ENCODE measurements at places on chromosomes 6 and 20. TPM values are rescaled to one million over a fixed set of nuclear protein-coding genes. Genes with fewer than 3 reads are reported as not detected.

DNA sequence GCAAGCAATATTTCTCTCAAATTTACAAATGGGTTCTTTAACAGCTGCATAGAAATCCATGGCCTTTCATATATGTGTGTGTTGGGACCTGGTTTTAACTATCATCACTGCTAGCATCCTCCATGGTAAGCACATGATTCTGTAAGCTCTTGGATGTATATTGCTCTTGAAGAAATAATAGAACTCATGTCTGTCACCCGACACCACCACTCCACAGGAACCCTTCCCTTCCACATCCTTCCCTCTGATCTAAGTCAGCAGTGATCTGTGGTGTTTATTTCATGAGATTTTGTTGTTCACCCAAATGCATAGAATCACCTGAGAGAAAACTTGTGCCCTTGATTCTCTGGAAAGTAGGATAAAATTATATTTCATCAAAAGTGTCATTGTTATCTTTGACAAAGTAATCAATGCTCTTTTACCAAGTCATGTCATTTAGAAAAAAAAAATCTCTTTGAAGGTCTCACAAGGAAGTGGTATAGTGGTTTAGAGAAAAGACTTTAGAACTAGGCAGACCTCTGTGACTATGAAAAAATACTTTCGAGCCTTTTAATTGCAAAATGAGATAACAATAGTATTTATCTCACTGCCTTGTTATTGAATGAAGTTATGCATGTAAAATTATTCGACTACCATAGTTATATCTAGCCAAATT is 649.8 kb upstream of the SLC35B3 start:
- DNase-seq: no peak
- H3K4me1 ChIP-seq: peaks cover 9% of the 10 kb centered on the region
- no peak overlapping the region for H3K4me3 ChIP-seq
- no peaks in the 10 kb centered on the region for H3K27me3 ChIP-seq
- peak overlapping the region; percentile 27 for H3K27ac ChIP-seq
- H3K36me3 ChIP-seq: no peaks in the 10 kb centered on the region

GRCh38 chr6:38025451-38025850 is 205.9 kb downstream of the ZFAND3 start:
- H3K4me1 ChIP-seq: peaks cover 18% of the 10 kb centered on the region
- no peak overlapping the region for H3K27ac ChIP-seq
- peaks cover 10% of the 10 kb centered on the region for H3K36me3 ChIP-seq
- DNase-seq: no peak

DNA sequence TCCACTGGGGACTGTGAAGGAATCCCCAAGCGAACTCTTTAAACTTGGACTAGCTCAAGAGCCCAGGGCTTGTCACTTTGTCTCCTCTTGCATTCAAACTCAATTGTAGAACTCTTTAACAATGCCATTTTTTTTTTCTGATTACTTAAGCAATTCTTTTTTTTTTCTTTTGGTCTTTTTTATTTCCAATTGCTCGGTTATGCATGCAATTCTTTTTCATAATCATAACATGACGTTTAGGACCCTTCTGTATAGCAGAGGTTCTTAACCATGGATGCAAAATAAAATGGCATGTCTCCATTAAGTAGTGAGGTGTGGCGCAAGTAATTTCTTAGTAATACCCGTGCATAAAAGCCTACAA is 466 bp upstream of the BFSP1 start:
- no peak for DNase-seq
- peak overlapping the region; percentile 86 for H3K27ac ChIP-seq
- H3K4me3 ChIP-seq: peak overlapping the region; percentile 86
- no peaks in the 10 kb centered on the region for H3K36me3 ChIP-seq
- H3K4me1 ChIP-seq: peaks cover 28% of the 10 kb centered on the region

- H3K4me3 ChIP-seq: no peak overlapping the region
- no peak for DNase-seq
- peaks cover 2% of the 10 kb centered on the region for H3K27me3 ChIP-seq
- H3K27ac ChIP-seq: no peak overlapping the region
Observed at GRCh38 chr6:71480577-71480976, 192.0 kb downstream of the OGFRL1 start.

GRCh38 chr20:38195521-38195920 is 30.5 kb upstream of the TGM2 start:
- DNase-seq: no peak
- H3K27me3 ChIP-seq: peaks cover 3% of the 10 kb centered on the region
- no peak overlapping the region for H3K27ac ChIP-seq
- no peaks in the 10 kb centered on the region for H3K36me3 ChIP-seq
- no peaks in the 10 kb centered on the region for H3K4me1 ChIP-seq

GRCh38 chr6:105626295-105627158 is 223.6 kb upstream of the PREP start:
- no peak for DNase-seq
- H3K27me3 ChIP-seq: peaks cover 15% of the 10 kb centered on the region
- H3K4me3 ChIP-seq: no peak overlapping the region

- H3K4me3 ChIP-seq: no peak overlapping the region
- no peak for DNase-seq
- H3K27me3 ChIP-seq: no peaks in the 10 kb centered on the region
- no peak overlapping the region for H3K27ac ChIP-seq
- H3K4me1 ChIP-seq: peaks cover 5% of the 10 kb centered on the region
Observed at GRCh38 chr6:151036869-151037680, 171.6 kb downstream of the MTHFD1L start.

- no peaks in the 10 kb centered on the region for H3K27me3 ChIP-seq
- no peak overlapping the region for H3K27ac ChIP-seq
- no peaks in the 10 kb centered on the region for H3K4me1 ChIP-seq
- DNase-seq: no peak
Observed at GRCh38 chr6:83097204-83097603, 29.7 kb downstream of the DOP1A start.

DNA sequence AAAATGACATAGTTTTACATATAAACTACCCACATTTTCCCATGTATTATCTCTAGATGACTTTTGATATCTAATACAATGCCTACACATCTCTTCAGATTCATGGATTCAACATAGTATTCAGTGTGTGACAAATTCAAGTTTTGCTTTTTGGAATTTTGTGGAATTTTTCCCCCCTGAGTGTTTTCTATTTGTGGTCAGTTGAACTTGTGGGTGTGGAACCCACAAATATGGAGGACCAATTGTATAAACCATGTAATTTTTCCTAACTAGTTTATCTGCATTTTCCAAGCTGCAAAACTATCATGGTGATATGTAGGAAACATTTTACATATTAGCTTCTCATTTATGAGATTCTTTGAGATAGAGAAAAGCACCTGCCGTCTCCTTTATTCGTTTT is 374.3 kb upstream of the SOX4 start:
- peaks cover 4% of the 10 kb centered on the region for H3K36me3 ChIP-seq
- no peak for DNase-seq
- H3K27ac ChIP-seq: no peak overlapping the region
- H3K27me3 ChIP-seq: no peaks in the 10 kb centered on the region

GRCh38 chr20:54397292-54398140 is 77.9 kb upstream of the DOK5 start:
- H3K27ac ChIP-seq: no peak overlapping the region
- H3K27me3 ChIP-seq: no peaks in the 10 kb centered on the region
- no peak overlapping the region for H3K4me3 ChIP-seq
- H3K4me1 ChIP-seq: no peaks in the 10 kb centered on the region
- no peak for DNase-seq
- no peaks in the 10 kb centered on the region for H3K36me3 ChIP-seq

DNA sequence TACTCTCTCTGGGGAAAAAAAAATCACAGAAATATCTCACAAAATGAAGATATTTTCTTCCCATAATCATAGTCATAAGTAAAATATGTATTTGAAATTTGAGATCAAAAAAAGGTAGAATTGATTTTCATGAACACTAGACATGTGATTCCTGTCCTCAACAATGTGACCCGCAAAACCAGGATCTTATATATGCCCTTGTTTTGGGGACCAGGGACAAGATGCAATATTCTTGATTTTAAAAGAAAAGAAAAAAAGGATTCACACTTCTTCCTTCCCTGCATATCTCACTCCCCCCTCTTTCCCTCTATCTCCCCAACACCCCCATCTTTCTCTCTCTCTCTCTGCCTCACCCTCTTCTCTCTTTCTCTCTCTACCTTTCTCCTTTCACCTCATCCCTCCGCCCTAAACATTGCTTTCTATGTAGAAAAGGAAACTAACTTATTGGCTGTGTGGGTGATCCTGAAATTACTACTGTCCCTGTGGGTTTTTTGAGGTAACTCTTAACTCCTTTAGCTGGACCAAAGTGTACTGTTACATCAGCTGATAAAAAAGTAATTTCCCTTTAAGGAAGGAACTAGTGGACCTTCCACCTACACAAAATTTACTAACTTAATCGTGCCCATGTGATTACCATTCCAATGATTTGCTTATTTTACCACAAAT is 85.6 kb downstream of the AIG1 start:
- H3K4me3 ChIP-seq: no peak overlapping the region
- peaks cover 3% of the 10 kb centered on the region for H3K36me3 ChIP-seq
- no peak for DNase-seq
- H3K27ac ChIP-seq: no peak overlapping the region
- no peaks in the 10 kb centered on the region for H3K27me3 ChIP-seq

DNA sequence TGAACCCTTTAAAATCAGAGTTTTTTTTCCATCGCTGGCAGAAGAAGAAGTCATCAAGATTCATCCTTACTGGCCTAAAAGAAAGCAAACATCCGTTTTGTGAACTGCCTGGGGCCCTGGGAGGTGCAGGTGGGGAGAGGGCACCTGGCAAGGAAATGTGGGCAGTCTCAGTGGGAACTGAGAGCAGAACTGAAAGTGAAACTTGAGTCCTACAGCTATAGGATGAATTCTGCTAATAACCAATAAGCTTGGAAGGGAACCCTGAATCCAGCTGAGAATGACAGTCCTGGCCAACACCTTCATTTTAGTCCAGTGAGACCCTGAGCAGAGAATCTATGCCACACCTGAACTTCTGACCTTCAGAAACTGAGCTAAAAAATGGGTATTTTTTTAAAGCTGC is 130.1 kb upstream of the ASCC3 start:
- H3K4me1 ChIP-seq: peaks cover 9% of the 10 kb centered on the region
- DNase-seq: peak; percentile 23
- H3K4me3 ChIP-seq: no peak overlapping the region
- H3K27ac ChIP-seq: no peak overlapping the region

DNA sequence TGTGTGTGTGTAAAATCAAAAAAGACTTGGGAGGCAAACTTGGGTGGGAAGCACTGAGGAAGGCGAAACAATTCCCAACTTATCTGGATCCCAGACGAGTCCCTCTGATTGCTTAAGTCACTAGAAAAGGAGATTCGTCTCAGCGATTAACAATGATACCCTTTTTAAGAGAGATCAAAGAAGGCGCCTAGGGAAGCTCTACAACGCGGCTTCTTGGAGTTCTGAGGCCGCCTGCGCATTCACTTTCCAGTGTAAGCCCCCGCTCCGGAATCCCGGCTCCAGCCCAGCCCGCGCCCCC is 8.7 kb upstream of the TBX18 start:
- DNase-seq: no peak
- H3K27me3 ChIP-seq: peaks cover 68% of the 10 kb centered on the region
- peaks cover 3% of the 10 kb centered on the region for H3K4me1 ChIP-seq

DNA sequence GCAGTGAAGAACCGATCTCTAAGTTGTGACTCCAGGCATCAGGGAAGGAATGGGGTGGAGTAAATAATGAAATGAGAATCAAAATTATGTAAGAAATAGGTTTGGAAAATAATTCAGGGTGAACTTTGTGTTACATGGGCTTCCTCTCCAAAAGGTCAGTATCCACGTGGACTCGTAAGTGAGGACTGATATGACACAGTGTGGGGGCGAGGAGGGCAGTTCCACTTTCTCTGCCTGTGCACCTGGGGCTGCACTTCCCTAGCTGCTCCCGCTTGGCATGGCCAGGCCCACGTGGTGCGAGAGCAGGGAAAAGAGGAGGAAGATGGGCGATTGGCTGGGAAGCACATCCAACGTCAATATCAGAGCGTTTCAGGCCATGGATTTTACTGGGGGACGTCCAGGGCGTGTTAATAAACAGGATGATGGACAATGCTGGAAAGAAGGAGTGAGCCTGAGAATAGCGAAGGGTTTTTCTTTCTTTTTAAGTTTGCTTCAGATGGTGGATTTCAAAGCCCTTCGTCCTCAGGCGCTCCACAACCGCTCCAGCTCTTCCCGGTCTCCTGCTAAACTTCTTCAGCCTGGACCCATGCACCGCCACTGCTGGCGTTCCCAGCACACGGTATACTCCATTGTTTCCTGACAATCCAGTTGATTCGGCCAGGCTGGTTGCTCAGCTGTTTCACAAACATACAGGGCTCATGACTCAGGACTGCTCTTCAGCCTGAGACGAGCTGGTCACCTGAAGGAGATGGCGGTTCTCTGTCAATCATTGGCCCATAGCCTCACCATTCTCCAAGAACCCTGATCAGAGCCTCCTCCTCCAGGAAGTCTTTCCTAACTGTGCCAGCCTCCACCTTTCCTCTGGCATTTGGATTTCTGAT is 11.8 kb downstream of the CCR6 start:
- H3K36me3 ChIP-seq: no peaks in the 10 kb centered on the region
- H3K27ac ChIP-seq: no peak overlapping the region
- H3K4me1 ChIP-seq: peaks cover 23% of the 10 kb centered on the region
- H3K27me3 ChIP-seq: peaks cover 14% of the 10 kb centered on the region
- DNase-seq: no peak
- no peak overlapping the region for H3K4me3 ChIP-seq

DNA sequence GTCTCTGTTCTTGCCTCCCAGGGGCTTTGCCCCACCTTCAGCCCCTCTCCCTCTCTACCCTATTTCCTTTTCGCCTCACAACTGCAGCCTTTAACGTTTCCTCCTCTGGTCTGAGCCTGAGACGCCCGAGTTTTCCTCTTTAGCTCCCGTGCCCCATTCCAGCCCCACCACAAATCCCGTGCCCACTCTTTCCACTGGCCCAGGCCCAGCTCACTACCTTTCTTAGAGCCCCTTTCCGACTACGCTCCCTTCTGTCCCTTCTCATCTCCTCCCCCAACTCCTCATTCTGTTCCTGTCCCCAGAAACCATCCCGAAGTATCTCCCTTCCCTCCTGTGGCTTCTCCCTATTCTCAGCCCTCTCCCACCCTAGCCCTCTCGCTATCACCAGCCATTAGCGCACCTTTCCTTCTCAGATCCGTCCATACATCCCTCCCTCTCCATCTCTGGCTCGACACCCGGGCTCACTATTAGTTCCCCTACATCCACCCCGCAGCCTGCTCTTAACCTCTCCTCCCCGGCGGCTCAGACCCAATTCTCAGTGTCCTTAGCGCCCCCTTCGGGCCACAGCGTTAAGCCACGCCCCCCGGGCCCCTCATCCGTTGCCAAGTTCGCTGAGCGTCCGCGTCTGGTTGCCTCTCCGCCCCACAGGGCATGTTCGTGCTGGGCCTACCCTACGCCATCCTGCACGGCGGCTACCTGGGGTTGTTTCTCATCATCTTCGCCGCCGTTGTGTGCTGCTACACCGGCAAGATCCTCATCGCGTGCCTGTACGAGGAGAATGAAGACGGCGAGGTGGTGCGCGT is 2.7 kb downstream of the SLC32A1 start:
- H3K36me3 ChIP-seq: peaks cover 23% of the 10 kb centered on the region
- peak overlapping the region; percentile 74 for H3K27ac ChIP-seq
- H3K27me3 ChIP-seq: peaks cover 94% of the 10 kb centered on the region
- peaks cover 59% of the 10 kb centered on the region for H3K4me1 ChIP-seq
- DNase-seq: peak; percentile 59

GRCh38 chr20:5949943-5950270 is 426 bp downstream of the TRMT6 start:
- H3K36me3 ChIP-seq: peaks cover 54% of the 10 kb centered on the region
- peaks cover 2% of the 10 kb centered on the region for H3K27me3 ChIP-seq
- H3K4me1 ChIP-seq: peaks cover 61% of the 10 kb centered on the region
- DNase-seq: no peak

CRISP2 gene
- not detected for total RNA-seq

ECT2L gene
- total RNA-seq: not detected

LINC00237 gene
- not detected for total RNA-seq

C6orf89 gene
- 40.0 TPM for total RNA-seq

COL9A1 gene
- not detected for total RNA-seq

TPX2 gene
- total RNA-seq: 174 TPM

PPIL6 gene
- total RNA-seq: 0.16 TPM

CYP39A1 gene
- total RNA-seq: not detected

Measured in activated CD8-positive, alpha-beta T cell treated with anti-CD3 and anti-CD28 coated beads, Interleukin-2, amount 10 ng/mL, durations not matched to agents 7 days and 5 days (primary cell).